Keratinocyte (primary cell): ENCODE measurements at places on chromosomes 6 and 20. TPM values are rescaled to one million over a fixed set of nuclear protein-coding genes. Genes with fewer than 3 reads are reported as not detected.

PROCR gene
- polyA plus RNA-seq = 61.6 to 92.4 TPM (median 74.1 TPM) in 3 replicates

PI16 gene
- not detected in 3 replicates for polyA plus RNA-seq

KATNA1 gene
- polyA plus RNA-seq = 23.0 to 36.8 TPM (median 24.1 TPM) in 3 replicates

LY6G6D gene
- polyA plus RNA-seq = 0.22 to 0.33 TPM in 2 of 3 replicates, not detected in the other

VIP gene
- not detected in 3 replicates for polyA plus RNA-seq

NHLRC1 gene
- polyA plus RNA-seq = 1.2 to 1.5 TPM (median 1.2 TPM) in 3 replicates

TSBP1 gene
- not detected in 3 replicates for polyA plus RNA-seq

HCK gene
- polyA plus RNA-seq = 0.03 TPM in 1 of 3 replicates, not detected in the others

GRCh38 chr6:107617341-107617932 lies 127.5 kb downstream of the SOBP start:
- DNase-seq = no peak

- DNase-seq = no peak
Measured at GRCh38 chr6:53300656-53301551, 47.8 kb downstream of the ELOVL5 start.

- no peak for DNase-seq
Measured at GRCh38 chr6:118980063-118980462, 45.1 kb upstream of the MCM9 start.

DNA sequence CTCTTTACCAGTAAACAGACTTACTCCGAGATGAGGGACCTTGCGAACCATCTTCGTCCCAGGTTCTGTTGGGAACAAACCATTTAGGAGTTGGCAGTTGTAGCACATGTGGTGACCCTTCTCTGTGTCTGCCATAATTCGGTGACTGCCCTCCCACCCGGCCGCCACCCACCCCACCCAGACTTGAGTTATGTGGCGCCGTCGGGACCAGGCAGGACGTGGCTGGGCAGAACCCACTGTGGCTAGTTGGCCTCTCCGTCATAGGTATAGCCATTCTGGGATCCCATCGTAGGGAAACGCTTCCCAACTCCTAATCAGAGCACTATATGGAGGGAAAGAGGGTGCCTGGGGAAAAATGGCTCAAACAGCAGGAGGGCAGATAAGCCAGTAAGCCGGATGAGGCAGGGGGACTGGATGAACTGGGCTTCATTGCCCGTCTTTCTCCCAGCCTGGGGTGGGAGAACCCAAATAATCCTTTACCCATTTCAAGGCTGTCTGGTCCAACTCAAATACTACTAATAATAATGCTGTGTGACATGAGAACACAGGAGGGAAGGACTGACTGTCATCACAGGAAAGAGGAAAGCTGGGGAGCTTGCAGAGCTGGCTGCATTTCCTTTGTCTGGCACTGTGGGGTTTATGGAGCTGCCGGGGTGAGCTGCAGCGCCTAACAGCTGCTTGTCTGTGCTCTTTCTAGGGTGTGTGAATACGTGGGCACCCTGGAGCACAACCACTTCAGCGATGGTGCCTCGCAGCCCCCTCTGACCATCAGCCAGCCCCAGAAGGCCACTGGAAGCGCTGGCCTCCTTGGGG lies 73.0 kb upstream of the PBOV1 start:
- no peak for DNase-seq

DNA sequence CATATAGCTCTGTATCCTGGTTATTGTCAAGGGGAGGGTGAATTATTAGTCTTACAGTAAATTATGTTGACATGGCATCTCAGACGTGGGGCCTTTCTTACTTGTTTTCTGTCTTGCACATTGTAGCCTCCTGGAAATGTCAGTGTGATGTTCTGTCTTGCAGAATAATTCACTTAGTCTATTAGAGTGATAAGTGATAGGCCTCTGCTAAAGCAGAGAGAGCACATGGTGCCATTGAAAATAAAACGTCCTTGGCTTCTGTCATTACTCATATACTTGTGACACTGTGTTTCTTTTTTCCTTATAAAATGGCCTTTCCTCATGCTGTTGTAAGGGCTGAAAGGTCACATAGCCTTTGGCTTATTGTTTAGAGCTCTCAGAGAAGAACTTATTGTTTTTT lies 531.0 kb downstream of the EPM2A start:
- no peak for DNase-seq

DNA sequence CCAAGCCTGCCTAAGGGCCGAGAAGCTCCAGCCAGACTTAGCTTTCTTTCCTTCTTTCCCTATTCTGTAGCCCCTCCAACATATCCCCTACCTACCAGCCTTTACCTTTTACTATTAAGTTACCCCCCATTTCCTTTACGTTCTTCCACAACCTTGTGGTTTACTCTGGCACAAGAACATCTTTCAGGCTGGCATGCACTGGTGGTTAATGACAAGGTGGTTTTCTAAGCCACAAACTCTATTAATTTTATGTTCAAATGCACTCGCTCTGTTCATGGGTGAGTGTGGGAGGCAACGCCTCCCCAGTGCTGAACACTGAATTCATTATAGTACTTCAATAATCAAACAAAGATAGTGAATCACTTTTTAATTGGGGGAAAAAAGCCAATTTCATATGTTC lies 64.4 kb downstream of the TRERF1 start:
- DNase-seq = no peak

DNA sequence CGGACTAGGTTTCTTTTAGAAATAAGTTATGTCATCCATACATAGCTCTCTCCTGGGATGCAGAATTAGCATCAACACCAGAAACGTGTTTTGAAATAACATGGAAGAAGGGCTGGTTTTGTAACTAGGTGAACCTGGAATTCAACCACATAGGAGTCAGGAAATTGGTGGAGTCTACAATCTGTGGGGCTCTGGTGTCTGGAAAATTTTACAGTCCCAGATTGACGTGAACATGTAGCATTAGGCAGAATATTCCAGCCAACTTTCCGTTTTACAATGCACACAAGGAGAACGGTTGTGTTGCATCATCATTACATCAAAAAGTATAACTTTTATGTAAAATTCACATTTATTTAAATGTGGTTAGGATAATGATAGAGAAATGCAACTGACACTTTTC lies 1.9 kb downstream of the KCNQ5 start:
- no peak for DNase-seq

DNA sequence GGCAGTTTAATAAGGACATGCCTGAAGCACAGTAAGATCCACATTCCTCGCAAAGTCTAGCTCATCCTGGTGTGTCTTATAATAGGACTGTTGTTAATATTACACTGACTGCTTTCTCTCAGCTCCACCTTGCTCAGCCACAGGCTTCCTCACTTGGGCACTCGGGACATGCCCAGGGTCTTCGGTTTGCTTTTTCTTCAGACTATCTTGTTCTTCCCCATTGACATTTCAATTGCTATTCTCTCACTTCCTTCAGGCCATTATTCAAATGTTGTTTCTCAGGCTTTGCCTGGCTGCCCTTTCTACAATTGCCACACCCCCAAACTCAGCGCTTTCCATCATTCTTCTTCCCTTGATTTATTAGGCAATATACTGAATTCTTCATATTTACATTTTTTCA lies 274.8 kb upstream of the RGS17 start:
- DNase-seq = no peak

DNA sequence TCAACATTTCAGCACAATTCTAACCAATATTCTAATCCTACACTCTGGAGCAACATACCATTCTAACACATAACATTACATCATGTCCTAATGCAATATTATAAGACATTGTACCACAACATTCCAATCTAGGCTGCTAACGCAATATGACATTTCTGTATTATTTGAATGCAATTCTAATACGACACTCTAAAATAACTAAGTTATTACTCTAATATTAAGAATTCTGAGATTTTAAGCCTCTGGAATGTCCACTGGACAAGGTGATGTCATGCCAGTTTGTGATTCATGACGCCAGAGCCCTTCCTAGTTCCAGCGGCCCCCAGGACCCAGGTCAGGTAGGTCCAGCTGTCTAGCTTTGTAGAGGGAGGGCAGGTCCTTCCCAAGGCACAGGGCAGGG lies 69.7 kb upstream of the SIRPA start:
- no peak for DNase-seq

DNA sequence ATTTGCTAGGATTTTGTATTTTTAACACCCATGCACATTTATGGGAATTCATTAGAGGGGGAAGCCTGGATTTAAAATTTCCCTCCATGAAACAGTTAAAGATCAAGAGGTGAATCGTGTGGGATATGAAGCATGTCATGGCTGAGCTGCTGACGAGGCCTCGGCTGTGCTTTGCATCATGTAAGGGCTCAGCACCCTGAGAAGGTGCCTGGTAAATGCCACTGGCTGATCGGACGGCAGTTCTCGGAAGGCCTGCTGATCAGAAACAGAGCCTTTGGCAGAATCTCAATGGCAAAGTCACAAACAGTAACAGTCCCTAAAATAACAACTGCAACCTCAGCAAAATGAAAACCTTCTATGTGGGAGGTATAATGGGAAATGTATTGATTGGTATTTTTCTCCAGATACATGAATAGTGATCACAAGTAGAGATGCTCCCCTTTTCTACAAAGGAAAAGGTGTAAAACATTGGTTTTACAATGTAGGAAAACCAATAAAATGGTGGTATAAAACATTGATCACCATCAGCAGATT lies 53.0 kb upstream of the FUCA2 start:
- DNase-seq = no peak

DNA sequence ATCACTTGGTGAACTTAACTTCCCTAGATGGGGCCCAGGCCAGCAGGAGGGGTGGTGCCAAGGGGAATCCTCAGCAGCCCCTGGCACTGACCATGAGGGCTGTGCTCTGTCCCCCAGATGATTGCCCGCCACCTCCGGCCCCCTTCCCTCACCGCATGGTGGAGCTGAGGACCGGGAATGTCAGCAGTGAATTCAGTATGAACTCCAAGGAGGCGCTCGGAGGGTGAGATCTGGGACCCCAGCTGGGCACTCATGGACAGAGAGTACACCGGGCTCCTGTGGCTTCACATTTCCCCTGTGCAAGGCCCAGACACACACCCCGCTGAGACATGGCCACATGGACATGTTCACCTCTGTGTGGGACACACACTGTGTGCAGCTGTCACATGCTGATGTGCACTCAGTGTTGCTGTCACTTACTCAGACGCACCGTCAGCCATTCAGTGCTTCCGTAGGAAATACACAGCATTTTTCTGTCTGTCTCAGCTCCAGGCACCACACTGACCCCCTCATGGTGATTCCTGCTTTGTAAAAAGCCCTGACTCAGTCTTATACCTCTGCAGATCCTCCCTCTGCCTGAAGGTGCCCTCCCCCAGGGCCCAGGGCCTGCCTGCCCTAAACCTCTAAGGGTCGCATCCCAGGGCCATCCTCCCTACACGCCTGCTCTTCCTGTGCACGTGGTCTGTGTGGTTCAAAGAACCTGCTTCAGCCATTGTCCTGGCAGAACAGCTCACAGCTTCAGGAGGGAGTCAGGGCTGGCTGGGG lies 4.4 kb downstream of the MYLK2 start:
- DNase-seq = no peak

GRCh38 chr20:23145281-23145700 lies 59.2 kb upstream of the CD93 start:
- no peak for DNase-seq

DNA sequence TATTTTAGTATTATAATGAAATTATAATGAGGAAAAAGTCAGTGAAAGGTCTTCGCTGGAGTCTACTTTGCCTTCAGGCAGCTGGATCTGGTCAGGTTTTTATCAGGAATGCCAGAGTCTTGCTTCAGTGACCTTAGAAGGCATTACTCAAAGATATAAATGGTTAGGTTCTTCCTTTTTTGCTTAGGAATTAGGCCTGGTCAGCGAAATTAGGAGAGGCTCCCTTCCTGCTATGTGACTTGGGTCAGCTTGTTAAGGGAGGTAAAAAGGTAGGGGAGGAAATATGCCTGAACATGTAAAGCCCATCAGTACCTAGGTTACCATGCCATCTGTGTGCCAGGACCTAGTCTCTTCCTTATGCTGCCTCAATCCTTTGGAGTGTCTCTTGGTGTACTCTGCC lies 115.1 kb downstream of the OTOR start:
- DNase-seq = no peak

- DNase-seq = no peak
Measured at GRCh38 chr6:142523515-142524375, 221.9 kb downstream of the ADGRG6 start.

DNA sequence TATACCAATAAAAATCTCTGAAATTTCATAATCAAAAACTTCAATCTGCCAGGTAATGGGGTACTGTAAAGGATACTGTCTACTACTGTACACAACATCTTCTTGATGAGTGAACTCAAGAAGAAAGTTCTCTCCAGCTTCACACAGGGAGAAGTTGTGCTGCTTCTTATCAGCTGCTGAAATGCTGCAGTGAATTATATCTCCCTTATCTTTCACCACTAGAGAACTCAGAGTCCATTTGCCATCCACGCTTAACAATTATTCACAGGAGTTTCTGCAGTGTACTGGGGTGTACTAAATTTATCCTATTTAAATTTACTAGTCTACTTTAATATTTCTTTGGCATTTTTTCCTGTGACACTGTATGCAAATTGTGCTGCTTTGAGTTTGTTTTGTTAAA lies 384.8 kb downstream of the TFAP2B start:
- no peak for DNase-seq

GRCh38 chr6:72941751-72942150 lies 283.5 kb downstream of the KHDC1L start:
- no peak for DNase-seq

GRCh38 chr6:3811191-3811590 lies 38.0 kb upstream of the FAM50B start:
- DNase-seq = no peak

DNA sequence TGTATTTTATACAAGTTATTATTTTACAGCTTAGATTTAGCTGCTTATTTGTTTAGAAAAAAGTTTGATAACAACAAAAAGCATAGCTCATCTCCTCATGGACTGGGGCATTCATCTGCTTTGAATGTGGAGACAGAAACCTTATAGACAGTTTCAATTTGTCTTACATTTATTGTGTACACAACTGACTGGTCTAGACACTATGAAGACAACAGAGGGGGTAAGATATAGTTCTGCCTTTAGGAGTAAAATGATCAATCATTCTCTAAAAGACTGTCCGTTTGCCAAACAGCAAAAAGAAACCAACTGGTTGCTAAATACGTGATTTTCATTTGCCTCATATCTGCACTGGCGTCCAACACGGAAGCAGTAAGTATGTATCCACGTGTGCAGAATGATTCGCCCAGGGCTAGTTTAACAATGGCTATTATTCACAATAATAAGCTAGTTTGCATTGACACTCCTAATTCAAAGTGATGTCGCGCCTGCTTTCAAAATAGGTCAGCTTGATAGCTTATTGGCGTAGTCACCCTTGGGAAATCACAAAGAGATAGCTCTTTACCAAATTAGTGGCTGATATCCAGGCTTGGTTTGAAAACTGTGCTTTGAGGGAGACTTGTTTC lies 153.6 kb downstream of the BMP2 start:
- DNase-seq = no peak

GRCh38 chr6:164097551-164098398 lies 683.3 kb downstream of the QKI start:
- no peak for DNase-seq
